ENCODE measurements at places on chromosomes 6 and 20.

- DNase-seq = no peak
These were observed 396.6 kb upstream of the GJE1 start for GRCh38 chr6:141736104-141736503.

- no peak for DNase-seq
These were observed 26.4 kb upstream of the SIRPA start for GRCh38 chr20:1868856-1869255.

DNA sequence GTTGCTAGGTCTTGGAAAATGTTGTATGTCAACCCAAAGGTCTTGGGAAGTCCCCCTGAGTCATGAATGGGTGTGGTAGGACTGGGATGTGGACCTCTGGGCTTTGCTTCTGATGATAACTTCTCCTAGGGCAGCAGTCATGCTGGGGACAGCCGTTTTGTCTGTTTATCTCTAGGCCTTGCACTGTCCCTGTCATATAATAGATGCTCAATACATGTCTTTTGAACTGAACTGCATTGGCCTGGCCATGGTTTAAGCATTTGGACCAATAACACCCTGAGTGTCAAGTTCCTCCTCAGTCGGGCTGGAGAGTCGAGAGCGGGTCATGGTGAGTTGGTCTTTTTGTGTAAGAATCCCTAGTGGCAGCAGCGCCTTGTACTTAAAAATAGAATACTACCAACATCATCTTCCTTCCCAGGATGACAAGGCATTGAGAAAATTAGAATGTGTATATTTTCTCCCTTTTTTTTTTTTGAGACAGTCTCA is 43.1 kb downstream of the E2F3 start:
- DNase-seq = peak; percentile 61

DNA sequence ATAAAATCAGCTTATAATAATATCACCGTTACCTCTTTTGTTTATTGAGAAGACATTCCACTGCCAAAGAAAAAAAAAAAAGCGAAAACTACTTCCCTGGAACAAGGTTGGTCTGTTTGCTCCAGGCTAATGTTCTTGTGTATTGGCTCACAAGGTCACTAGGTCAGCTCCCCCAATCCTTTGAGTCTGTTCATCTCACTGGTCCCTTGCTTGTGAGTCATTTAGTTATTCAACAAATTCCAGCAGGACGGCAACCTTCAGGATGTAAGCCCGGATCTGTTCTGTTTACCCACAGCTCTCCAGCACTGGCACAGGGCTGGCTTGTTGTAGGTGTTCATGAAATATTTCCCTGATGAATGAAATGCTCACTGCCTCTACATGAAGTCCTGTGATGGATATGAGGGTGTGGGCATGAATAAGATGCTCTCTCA is 3.3 kb downstream of the ARHGAP40 start:
- no peak for DNase-seq

GRCh38 chr6:49499623-49500022 is at the start of gene GLYATL3:
GLYATL3 (plus strand) TSS chr6:49499923; CDS start chr6:49511991, 12,068 bp downstream.
- no peak for DNase-seq

- DNase-seq = no peak
These were observed 40.2 kb upstream of the ZNFX1 start for GRCh38 chr20:49318091-49318429.

DNA sequence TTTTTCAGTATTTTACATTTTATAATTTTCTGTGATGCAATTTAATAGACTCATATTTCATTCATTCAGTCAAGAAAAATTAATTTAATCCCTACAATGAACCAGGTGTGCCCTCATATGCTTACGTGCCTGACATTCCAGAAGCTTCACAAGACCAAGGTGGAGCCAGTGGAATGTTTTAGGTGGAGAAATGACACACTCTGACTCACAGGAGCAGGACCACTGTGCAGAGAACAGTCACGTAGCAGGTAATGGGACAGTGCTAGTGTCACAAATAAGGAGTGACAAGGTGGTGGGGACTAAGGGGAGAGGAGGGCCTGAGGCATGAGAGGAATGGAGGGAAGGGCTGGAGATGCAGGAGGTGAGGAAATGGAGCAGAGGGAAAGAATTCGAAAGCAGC is 37.0 kb upstream of the HLA-G start:
- DNase-seq = no peak

DNA sequence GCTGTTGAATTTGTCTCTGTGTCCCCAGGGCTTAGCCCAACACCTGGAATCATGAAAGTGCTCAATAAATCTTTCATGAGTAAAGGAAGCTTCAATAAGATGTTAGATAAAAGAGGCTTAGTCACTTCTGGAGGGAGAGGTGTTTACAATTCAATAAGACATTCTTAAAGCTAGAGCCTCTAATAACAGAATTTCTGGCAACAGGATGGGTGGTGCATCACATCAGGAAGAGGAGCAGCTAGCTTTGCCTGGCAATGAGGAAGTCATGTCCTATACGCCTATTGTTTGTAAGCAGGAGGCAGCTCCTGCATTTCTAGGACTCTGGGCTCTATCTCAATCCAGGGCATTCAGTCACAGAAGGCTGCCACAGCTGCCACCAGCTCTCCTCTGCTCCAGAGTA is 638.5 kb downstream of the EPM2A start:
- no peak for DNase-seq

GRCh38 chr20:41005361-41005729 is 23.3 kb upstream of the TOP1 start:
- DNase-seq = no peak

GRCh38 chr20:41670631-41671030 is 52.5 kb upstream of the CHD6 start:
- DNase-seq = no peak

- no peak for DNase-seq
These were observed 26.8 kb downstream of the SUN5 start for GRCh38 chr20:32977281-32978008.

GRCh38 chr20:12435268-12435667 is 517.6 kb downstream of the BTBD3 start:
- no peak for DNase-seq

DNA sequence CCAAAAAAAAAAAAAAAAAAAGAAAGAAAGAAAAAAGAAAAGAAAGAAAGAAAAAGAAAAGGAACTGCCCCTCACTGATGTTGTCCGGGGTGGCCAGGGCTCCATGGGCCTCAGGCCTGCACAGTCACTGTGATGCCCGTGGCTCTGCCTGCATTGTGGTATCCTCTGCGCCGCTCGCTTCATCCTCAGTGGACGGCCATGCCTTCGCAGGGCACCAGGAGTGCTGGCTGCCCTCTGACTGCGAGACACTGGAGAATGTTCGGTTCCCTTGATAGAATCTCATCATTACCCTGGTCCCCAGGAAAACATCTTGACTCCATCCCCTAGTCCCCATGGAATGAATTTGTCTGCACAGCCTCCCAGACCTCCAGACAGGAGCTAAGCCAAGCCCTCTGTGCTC is 61.7 kb downstream of the TMEM242 start:
- DNase-seq = no peak

DNA sequence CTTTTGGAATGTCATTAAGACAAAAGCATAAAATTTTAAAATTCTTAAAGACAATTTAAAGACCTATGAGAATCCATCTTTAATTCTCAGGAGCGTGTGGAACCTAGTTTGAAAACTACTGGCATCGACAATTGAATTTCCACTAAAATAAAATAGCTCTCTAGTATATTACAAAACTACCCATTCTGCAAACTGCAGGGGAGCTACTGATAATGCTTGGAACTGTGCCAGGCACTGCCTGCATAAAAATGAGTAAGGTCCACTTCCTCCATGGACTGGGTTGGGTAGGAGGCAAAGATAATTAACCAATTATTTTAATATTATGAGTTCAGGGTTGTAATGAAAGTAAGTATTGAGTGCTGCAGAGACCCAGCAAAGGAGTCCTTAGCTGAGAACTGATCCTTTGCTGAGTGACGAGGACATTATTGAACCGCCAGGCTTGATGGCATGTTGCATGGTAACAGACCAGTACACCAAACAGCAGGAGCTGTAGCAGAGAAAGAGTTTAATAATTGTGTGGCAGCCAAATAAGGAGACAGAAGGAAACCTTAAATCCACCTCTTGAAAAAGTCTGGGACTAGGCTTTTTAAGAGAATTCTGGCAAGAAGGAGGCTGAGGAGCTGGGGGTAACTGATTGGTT is 261.3 kb downstream of the ESR1 start:
- DNase-seq = no peak

GRCh38 chr20:48262466-48262865 is 477.2 kb upstream of the SULF2 start:
- no peak for DNase-seq

All from CD4-positive, alpha-beta T cell treated with Interleukin-15 for 1 hour (primary cell).